ENCODE measurements at places on chromosomes 16 and 17.

DNA sequence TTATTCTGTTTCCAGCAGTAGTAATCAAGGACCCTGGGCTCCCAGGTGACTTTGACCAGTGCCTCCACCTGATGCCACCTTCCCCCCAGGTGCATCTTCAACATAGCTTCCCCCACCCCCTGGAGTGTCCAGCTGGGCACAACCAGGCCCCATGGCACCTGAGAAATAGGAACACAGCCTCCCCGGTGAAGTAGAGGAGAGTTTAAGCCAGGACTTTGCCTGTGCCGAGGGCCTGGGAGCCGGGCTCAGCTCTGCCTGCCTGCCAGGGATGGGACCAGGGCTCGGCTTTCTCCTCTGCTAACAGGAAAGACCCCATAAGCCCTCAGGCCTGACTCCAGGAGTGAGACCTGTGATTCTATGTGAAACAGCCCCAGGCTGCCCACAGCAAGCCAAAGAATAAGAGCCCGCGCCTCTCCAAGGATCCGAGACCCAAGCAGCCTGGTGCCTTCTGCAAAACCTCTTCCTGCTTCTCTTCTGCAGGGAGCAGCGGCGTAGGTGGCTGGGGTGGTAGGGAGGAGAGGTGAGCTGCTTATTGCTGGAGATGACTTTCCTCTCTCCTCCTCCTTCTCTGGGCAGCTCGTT is 16.4 kb upstream of the RBFOX3 start:
- no peak for DNase-seq

GRCh38 chr16:13858873-13859580 is 60.9 kb upstream of the ERCC4 start:
- DNase-seq = no peak

GRCh38 chr17:58316260-58316960 is 12.2 kb downstream of the TSPOAP1 start:
- no peak for DNase-seq

GRCh38 chr17:336110-337021 is 16.2 kb downstream of the RPH3AL start:
- DNase-seq = no peak

GRCh38 chr16:22386976-22387375 is 12.6 kb upstream of the CDR2 start:
- DNase-seq = no peak

DNA sequence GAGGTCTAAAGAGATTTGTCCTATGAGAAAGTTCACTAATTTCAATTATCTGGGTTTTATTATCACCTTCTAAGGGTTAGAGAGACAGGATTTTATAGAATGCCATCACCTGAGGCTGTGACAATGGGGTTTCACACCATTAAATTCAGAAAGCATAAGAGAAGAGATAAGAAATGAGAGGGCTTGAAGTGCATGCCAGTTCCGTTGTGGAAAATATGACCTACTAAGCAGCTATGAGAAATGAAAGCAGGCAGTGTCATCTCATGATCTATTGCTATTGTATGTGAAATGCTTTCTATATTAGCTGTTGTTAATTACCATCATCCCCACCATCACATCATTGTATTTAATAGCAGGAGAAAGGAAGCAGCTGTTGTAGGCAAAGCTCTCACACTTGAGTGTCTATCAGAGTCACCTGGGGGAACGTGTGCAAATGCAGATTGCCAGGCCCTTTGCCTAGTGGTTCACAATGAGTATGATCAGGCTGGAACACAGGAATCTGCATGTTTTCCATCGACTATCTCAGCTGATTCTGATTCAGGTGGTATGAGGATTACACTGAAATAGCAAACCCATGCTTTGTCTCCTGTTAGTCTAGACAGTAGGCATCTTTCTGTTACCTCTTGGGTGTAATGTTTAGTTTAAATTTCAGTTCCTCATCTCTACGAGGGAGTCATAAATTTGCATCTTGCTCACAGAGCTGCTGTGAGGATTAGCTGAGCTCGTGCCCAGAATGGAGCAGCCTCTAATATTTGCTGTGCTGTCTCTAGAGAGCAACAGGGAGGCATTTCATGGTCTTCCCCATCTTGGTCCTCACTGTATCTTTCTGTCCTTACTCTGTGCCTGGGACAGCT is 256.4 kb downstream of the CDH13 start:
- peak; percentile 51 for DNase-seq

DNA sequence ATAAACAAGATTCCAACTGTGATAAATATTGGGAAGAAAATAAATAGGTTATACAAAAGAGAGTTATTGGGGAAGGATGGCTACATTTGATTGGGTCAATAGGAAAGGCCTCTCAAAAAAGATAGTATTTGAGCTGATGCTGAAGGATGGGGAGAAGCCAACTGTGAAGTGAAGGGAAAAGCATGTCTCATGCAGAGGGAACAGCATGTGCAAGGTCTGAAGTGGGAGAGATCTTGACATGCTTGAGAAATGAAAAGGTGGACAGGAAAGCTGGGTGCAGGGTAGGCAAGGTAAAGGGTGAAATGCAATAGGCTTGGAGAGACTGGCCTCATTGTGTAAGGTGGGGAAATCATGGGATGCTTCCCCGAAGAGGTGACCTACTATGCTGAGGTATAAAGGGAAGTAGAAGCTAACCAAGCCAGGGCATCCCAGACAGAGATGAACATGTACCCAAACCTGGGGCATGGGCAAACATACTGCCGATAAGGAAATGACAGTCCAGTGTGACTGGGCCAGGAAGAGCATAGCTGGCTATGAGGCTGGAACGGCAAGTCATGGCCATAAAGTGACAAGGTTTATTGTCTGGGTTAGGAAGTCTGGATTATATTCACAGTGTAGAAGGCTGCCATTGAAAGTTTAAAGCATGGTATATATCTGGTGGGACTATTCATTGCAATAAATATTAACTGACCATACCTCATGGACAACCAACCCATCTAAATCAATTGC is 91.2 kb downstream of the TOX3 start:
- DNase-seq = no peak

- no peak for DNase-seq
Measured at GRCh38 chr17:14330492-14330962, 29.6 kb downstream of the HS3ST3B1 start.

- peak; percentile 27 for DNase-seq
Measured at GRCh38 chr17:5468075-5468473, 708 bp downstream of the DHX33 start.

GRCh38 chr17:74637265-74637664 is 13.7 kb upstream of the CD300E start:
- DNase-seq = no peak

GRCh38 chr16:3095869-3096268 is 3.2 kb downstream of the ZSCAN10 start:
- DNase-seq = peak; percentile 77

DNA sequence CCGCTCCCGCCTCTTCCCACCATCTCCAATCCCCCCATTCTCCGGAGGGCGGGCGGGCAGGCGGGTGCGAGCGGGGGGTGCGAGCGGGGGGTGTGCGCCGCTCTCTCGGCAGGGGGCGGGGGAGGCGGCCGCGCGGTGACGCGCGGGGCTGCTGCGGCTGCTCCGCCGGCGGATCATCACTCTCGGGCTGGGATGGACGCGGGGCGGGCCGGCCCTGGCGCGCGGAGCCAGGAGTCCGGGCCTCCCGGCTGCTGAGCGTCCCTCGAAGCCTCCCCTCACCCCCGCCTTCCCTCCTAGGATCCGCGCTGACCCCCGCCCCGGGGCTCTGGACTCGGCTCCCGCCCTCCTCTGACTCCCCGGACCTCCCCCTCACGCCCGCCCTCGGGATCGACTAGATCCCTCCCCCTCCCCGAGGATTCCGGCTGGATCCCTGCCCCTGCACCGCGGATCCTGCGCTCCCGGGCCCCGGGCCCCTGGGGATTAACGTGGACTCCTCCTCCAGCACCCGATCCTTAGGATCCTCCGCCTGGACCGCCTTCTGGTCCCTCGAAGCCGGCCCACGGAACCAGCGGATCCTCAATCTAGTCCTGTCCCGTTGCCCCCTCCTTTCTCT is 946 bp upstream of the TMEM256 start:
- no peak for DNase-seq

GRCh38 chr17:46788796-46789195 is 29.7 kb downstream of the WNT3 start:
- DNase-seq = no peak

DNA sequence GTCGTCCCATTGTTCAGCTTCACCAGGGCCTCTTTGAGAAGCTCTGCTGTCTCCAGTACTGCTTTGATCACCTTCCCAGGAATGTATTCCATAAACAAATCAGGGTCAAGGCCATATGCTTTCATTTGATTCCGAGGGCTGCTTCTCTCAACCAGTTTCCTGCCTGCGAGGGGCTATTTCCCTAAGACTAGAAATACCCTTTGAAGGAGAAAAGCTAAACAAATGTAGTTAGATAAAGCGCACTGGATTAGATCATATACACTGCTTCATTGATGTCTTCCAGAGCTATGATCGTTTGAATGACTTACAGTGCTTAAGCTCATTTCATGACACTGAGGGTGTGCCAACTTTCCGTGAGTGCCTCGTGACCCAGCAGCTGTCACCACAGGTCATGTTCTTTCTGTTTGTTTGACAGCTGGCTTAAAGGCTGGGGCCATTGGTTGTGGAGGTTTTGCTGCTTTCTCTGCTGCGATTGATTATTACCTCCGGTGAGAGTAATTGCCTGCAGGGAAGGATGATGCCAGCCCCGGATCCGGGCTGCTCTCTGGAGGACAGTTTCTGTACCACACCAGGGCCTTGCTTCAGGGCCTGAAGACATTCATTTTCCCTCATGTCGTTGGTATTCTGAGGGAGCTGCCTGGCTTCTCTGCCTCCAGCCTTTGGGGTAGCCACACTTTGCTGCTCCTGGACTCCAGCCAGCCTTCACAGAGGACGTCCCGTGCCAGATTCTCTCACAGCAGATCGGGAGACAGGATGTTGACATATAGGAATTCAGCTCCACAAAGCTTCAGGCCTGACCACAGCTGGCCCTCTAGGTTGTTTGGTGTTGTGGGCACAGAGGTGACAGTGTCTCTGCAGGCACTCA is 3.9 kb downstream of the TIMM22 start:
- DNase-seq = no peak

- DNase-seq = no peak
Measured at GRCh38 chr16:11857161-11857560, 5.8 kb upstream of the RSL1D1 start.

DNA sequence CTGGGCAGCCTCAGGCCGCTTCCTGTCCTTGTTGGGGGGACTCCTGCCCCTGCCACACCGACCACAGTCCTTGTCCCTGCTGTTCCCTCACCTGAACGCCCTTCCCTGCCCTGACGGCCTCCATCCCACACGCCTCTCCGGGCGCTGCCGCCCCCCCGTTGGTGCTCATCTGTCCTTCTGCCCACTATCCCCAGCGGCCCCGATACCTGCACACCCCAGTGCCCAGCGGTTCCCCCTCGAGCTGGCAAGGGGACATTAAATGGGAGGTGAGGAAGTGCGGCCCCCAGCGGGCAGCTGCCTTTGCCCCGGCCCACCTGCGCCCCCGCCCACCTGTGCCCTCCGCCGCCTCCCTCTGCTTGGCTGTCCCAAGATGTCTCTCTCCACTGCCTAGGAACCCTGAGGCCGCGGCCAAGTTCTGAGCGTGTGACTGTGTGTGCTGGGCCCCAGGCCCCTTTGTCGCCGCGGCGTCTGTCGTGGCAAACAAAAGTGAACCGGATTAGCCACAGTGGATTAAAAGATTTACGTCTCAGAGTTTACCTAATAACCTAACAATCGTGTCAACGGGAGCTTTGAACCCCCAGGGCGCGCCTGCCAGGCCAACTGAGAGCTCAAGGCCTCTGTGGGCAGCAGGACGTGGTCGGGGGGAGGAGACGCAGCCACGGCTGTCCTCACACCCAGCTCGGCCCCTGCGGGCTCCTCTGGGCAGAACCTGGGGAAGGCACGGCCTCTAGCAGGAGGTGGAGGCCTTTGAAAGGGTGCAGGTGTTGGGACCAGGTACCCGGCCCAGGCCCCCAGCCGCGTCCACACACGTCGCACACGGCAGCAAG is 7.6 kb upstream of the AXIN1 start:
- DNase-seq = no peak

- DNase-seq = peak; percentile 23
Measured at GRCh38 chr16:27449434-27450195, 47.6 kb downstream of the IL21R start.

GRCh38 chr16:12580809-12581208 is 222.9 kb downstream of the CPPED1 start:
- no peak for DNase-seq

GRCh38 chr17:77925831-77926543 is 32.5 kb upstream of the TNRC6C start:
- no peak for DNase-seq

DNA sequence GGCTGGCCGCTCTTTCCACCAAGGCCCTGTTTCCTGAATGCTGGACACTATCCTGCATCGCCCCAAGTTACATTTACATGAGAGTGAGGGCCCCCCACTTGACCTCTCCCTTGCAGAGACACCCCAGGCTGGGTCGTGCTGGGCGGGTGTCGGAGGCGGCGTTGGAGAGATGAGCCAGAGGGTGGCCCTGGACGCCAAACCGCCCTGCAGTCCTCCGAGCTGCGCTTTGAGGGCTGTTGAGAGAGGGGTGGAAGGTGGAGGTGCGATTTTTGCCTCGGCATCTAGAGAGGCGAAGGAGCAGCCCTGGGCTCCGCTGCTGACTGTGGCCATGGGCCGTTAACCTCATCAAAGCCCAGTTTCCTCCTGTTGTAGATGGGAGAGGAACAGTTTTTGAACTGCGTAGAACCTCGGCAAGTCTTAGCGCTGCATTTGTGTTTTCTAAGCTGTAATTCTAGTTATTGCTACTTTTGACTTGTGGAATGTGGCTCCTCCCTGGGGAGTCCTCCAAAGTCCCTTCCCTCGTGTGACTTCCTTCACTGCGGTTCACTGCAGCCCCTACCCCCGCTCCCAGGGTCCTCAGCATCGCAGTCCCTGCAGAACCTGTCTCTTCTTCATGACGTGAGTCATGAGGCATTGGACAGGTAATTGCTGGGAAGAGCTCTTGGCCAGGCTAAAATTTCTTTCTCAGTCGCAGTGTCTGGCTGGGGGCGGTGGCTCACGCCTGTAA is 986 bp upstream of the ELOB start:
- peak; percentile 36 for DNase-seq

GRCh38 chr17:27206447-27206846 is 87.5 kb upstream of the WSB1 start:
- DNase-seq = peak; percentile 36

- no peak for DNase-seq
Measured at GRCh38 chr17:46026166-46027047, 27.4 kb downstream of the STH start.

GRCh38 chr16:70304892-70305448 is 6.0 kb downstream of the DDX19B start:
- no peak for DNase-seq

DNA sequence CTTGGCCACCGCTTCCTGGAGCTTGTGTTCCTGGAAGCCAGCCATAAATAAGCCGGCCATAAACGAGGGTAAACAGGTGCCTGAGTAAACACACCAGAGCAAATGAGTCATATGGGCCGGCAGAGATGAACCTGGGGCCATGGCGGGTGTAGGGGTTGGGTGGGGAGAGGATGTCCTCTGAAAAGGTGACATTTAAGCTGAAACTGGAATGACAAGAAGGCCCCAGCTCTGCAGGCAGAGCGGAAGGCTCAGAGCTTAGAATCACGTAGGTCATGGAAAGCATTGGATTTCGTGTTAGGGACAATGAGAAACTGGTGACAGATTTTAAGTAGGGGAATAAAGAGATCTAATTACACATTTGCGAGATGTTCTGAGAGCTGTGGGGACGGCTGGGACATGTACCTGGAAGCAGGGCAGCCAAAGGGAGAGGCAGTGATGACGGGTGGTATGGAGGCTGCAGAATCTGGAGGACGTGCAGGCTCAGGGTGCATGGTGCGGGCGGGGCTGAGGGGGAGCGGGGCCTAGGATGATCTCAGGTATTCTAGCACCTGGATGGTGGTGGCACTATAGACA is 8.1 kb upstream of the DNASE1 start:
- DNase-seq = no peak

All from OCI-LY7 (cell line).